ENCODE measurements at places on chromosomes 6 and 20.

DNA sequence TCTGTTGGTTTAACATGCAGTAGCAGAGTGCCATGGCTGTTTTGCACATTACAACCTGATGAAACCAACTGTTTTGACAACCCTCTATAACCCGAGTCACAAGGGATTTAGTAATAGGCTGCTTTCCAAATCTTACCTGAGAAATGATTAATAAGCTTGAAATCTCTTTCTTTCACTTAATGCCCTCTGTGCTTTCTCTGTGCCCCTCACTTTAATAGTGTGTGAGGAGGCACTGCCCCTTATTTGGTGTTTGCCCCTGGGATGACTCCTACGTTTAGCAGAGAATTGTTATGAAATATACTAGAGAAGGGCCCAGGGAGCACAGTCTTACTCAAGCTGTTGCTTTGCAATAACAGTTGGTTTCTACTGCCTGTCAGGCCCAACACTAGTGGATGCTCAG, 31.0 kb upstream of the PTCHD4 start:
- DNase-seq: no peak

DNA sequence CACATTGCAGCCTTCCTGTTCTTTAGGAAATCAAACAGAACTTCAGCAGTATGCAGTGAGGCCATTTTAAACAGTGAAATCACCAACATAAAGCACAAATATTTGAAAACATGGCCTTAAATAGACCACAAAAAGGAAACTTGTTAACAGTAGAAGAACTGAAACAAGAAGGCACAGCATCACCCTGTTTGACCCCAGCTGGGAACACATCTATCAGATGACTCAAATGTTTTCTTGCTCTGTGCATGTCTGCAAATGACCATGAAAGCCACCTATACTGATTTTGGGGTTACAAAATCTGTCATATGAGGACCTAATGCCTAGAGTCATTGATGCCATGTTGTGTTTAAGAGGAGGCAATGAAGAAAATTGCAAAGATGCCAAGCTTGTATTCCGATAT, 123.8 kb upstream of the ADGRF1 start:
- DNase-seq: no peak

DNA sequence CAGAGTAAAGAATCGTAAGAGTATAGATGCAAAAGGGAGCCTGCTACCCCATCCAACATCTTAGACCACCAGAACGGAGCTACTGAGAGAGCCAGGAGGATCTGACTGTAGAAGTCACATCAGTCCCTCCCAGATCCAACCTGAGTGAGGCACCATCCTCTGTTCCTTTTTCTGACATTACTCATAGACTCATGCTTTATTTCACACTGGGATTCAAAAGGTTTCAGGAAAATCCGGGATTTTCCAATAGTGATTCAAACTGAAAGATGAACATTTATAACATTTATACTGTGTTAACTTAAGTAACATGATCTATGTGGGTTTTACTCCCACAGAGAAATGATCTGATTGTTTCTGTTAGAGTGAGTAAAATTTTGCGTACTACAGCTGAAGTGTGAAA, 868.6 kb upstream of the GJE1 start:
- no peak for DNase-seq

- DNase-seq: no peak
These were observed 28.6 kb upstream of the SLC52A3 start for GRCh38 chr20:796921-797320.

DNA sequence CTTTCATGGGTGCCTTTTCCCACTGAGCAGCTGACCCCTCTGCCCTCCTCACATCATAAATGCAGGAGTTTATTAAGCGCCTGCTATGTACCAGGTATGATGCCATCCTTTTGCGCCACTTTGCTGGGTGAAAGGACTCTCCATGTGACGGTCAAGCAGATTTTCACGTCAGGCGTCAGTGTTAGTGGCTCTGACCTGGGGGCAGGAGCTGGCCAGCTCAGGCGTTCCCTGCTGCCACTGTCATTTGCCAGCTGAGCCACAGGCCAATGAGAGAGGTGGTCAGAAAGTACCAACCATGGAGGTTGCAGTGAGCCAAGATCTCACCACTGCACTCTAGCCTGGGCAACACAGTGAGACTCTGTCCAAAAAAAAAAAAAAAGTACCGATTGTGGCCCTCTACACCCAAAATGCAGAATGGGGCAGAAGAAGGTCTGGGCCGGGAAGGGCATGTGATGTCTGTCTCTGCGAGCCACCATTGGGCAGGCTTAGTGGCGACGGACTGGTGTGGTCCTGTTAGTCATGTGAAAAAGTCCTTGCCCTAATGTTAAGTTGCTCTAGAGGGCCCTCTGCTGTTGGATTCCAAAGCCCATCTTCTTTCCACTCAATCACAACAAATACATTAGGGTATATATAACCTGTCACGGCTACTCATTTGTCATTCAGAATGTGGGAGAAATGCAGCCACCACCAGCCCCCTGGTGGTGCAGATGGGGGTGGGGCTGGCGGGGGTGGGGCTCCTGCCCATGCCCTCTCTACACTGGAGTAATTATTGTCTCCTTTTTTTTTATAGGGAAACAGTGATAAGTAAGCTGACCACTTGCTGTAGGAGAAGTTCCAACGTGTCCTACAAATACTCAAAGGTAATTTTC, 18.4 kb upstream of the SLC22A1 start:
- no peak for DNase-seq

DNA sequence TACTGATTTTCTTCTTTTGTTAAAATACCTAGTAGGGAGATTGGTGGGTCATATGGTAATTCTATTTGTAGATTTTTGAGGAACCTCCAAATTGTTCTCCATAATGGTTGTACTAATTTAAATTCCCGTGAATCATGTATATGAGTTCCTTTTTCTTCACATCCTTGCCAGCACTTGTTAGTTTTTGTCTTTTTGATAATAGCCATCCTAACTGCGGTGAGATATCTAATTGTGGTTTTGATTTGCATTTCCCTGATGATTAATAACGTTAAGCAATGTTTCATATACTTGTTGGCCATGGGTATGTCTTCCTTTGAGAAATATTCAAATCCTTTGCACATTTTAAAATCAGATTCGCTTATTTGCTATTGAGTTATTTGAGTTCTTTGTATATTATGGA, 110.9 kb downstream of the JAG1 start:
- DNase-seq: no peak

- DNase-seq: peak; percentile 79
These were observed 47.3 kb downstream of the APCDD1L start for GRCh38 chr20:58467572-58468527.

DNA sequence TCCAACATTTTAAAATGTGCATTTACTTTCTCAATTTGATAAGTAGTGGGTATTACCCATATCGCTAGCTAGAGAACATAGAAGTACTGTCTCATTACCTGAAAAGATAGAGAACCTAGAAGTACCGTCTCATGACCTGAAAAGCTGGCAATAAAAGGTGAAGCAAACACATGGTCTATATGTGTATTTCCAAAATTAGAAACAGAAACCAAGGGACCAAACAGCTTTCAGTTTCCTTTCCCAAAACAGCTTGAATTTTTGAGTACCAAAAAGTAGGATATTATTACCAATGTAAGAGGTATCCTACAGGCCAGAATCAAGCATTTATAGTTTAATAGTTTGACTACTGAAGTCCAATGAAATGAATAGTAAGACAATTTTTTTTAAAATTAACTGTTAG, 77.2 kb downstream of the KIF13A start:
- DNase-seq: no peak

GRCh38 chr6:107555449-107555848, 65.5 kb downstream of the SOBP start:
- no peak for DNase-seq

All from sigmoid colon (tissue), 7 donors.